Hepatocyte (in vitro differentiated cells): ENCODE measurements at places on chromosomes 13 and 19. TPM values are rescaled to one million over a fixed set of nuclear protein-coding genes. Genes with fewer than 3 reads are reported as not detected.

DNA sequence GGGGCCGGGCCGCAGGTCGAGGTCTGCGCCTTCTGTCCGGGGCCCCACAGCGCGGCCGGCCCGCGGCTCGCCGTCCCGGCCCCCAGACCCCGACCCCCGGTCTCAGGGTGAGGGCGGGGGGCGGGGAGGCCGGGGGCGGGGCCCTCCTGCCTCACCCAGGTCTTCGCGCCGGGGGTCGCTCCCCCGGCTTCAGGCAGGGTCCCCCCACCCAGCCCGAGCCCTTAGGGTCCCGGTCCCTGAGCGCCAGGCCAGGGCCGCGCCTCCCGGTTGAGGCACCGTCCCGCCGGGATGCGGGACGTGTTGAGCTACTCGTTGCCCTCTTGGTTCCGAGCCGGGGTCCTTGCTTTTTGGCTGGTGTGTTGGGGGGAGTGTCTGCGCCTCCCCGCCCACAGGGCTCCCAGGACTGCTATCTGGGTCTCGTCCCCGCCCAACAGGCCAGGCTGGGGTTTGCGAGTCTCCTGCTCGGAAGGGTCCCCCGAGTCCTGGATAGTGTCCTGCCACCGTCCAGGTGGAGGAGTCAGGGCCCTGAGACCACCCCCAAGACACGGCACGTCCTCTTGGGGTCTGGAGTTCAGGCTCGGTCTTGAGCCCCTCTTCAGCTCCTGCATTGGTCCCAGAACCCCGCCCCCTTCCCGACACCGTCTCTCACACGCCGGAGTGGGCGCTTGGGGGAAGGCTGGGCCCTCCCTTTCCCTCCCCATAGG is 452 bp downstream of the PIAS4 start:
- DNase-seq = peak; percentile 63

DNA sequence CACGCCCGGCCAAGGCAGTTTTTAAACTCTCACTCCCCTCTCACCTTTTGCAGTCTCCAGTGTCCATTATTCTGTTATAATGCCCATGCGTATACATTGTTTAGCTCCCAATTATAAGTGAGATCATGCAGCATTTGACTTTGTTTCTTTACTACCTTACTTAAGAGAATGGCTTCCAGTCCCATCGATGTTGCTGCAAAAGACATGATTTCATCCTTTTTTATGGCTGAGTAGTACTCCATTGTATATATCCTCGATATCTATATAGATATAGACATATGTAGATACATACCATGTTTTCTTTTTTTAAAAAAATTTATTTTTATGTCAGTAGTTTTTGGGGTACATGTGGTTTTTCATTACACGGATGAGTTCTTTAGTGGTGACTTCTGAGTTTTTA is 8.4 kb downstream of the OR7D2 start:
- no peak for DNase-seq

GRCh38 chr19:46265217-46265828 is 31.5 kb upstream of the HIF3A start:
- DNase-seq = peak; percentile 91

- DNase-seq = no peak
Observed at GRCh38 chr19:2132731-2133490, 18.5 kb downstream of the AP3D1 start.

DNA sequence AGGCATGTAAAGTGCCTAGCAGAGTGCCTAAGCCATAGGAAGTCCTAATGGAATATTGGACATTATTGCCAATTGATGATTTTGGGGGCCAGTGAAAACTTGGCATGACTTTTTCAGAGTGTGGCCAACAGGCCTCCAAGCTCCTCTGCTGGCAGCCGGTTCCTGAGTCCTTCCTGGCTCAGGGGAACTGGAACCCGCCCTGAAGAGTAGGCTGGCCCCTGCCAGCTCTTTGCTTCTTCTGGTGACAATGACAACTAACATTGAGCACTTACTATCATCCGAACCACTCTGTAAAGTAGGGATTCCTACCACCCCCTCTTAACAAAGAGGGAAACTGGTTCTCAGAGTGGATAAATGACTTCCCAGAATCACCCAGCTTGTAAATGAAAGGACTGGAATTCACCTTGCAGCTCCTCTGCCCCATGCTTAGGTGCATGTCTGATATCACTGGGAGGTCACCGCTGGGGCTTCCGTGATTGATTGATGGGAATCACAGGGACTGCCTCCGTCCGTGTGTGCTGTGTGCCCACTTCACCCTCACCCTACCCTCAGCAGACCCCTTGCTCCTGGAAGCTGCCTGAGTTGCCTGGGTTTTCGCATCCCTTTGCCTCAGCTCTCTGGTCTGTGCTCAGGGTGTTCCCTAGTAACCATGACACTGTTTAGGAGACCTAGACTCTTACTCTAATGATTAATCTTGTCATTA is 50.6 kb downstream of the TNFRSF19 start:
- no peak for DNase-seq

DNA sequence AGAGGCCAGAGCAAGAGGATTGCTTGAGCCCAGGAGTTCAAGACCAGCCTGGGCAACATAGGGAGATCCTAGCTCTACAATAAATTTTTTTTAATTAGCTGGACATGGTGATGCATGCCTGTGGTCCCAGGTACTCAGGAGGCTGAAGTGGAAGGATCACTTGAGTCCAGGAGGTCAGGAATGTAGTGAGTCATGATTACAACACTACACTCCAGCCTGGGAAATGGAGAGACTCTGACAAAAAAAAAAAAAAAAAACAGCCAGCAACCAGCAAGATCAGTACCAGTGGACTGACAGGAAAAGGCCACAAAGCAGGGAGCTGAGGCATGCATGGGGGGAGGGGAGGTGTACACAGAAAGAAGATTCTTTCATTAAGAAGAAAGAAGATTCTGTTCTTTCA is 52.7 kb upstream of the RFXAP start:
- DNase-seq = no peak

DNA sequence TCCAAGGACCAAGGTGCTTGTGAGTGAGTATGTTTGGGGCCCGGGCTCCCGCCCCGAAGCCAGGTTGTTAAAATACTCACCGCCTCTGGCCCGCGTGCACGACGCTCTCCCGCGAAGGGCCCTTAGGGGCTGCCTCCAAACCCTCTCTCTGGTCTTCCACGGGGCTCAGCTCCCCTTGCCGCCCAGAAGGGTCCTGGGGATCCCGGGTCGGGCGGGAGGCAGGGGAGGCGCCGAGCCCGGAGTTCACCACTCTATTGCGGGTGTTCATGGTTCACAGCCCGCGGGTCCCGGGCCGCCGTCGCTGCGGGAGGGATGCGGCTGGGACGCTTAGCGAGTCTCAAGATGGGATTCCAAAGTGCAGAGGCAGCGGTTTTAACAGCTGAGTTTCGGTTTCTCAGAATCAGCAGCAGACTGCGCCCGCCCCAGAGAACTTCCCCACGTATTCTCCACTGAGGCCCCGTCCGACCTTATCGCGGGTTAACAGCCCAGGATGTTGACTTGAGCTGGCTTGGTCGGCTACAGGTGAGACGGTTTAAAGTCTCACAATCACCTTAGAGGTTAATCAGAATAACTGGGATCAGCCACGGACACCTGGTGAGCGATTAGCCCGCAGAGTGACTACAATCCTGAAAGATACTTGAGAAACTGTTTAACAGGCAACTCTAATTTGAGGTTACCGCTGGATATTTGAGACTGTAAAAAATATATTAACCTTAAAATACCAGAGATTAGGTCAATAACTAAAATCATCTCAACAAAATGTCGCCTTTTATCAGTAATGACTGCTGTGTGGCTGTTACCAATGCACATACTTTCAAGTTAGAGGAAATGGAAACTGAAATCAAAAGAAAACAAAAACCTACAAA is at the start of gene EPSTI1:
Gene EPSTI1 (minus strand): TSS at position 344 of the 866 bp plus-strand sequence. CDS start 76 bp downstream, at position 268.
- DNase-seq = peak; percentile 85

DNA sequence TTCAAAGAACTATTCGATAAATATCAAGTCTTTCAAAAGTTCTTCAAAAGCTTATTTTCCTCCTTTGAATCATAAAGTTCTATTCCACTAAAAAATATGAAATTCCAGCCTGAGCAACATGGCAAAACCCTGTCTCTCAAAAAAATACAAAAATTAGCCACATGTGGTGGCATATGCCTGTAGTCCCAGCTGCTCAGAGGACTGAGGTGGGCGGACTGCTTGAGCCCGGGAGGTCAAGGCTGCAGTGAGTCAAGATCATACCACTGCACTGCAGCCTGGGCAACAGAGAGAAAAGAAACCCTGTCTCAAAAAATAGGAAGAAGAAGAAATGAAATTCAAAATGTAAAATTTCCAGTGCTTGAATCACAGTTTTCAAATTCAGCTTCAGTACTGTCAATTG is 24.6 kb downstream of the CAB39L start:
- no peak for DNase-seq

GRCh38 chr13:85997587-85997986 is 198.4 kb upstream of the SLITRK6 start:
- DNase-seq = no peak

DNA sequence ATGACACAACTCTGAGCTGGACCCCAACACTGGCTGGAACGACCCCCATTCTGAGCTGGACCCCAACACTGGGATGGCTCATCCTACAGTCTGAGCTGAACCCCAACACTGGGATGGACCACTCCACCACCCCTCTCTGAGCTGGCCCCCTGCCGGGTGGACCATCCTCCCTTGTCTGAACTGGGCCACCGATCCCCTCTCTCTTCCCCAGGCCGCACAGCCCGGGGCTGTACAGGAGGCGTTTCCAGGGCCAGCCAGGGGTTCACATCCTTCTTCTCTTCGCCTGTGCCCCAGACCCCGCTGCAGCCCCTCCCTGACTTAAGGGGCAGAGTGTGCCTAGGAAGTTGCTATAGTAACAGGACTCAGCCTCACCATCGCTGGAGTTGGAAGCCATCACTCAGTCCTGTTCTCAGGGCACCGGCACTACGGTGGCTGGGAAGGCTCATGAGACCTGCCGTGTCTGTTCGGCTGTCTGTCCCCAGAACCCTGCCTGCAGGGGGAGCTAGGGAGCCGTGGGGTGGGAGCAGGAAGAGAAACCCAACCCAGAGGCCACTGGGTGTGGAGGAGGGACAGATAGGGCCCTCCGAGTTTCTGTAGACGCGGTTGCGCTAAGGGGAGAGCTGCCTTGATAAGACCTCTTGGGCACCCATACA is 3.7 kb downstream of the PRKACA start:
- DNase-seq = peak; percentile 6

- DNase-seq = no peak
Observed at GRCh38 chr13:29081036-29081435, 260.9 kb downstream of the MTUS2 start.

- DNase-seq = peak; percentile 61
Observed at GRCh38 chr19:15101479-15102082, 5.6 kb upstream of the SYDE1 start.

DNA sequence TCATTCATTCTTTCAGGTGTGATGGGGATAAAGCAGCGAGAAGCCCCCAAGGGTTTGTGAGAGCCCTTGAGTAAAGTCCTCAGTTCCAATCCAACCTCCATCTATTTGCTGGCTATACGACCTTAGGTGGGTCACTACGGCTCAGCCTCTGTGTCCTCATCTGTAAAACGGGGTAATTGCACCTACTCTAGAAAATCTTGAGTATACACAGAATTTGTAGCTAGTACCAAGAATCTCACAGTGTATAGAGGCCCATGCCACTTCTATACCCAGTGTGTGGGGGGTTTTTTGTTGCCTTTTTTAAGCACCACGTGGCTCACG is 406 bp upstream of the DNMT1 start:
- DNase-seq = no peak

DNA sequence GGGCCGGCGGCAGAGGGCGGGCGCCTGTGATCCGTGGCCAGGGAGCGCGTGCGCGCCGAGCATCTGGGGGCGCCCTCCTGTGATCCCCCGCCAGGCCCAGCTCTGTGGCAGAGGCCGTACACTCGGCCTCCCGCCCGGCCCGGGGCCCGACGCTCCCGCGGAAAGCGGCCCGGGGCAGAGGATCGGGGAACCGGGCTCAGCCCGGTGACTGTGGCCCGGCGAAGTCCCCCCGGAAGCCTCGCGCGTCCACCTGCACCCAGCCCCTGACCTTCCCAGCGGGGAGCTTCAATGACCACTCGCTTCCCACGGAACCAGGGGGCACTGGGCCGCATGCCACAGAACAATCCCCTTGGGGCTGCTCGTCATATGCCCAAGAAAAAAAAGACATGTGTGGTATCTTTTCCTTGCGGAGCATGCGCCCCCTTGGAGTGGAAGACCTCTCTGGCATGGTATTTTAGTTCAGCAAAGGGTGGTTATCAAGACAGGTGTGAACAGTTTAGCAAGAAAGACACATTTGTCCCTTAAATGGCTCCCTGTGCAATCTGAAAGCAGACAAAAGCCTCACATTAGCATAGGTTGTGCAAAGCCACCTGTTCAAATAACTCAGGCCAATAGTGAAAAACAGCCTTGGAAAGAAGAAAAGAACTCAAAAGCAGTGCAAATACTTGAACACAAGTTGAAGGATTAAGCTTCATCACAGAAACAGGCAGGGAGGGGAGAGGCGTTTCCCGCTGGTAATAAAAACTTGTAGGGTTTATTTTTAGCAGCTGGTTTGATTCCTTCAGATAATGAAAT is 290.9 kb upstream of the SOX21 start:
- DNase-seq = peak; percentile 13

DNA sequence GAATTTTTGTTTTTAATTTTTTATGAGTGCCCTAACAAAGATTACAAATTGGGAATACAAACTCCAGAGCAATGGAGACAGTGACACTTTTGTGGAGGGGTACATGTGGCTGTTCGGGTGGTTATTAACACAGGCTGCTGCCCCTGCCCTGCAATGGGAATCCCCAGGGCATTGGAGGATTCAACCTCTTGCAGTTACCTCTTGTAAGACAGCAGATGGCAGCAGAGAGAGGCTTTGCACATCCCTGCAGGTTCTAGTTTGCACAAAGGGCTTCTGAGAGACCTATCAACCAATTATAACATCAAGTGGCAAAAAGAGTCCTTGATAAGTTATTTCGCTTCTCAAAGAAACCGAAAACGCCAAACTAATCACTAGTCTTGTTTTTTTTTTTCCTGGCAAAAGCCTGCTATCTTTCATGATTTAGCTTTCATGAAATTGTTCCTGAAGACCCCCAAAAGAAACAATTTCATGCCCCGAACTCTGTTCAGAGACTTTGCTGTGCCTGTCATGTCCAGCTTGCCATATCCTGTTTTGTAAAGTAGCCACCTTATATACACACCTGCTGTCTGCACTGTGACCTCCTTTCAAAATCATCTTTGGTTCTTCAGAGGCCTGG is 10.4 kb downstream of the GJB2 start:
- DNase-seq = peak; percentile 86

GRCh38 chr13:65679240-65679639 is 1550.9 kb downstream of the PCDH9 start:
- DNase-seq = no peak

The RXFP2 gene
- not detected in 2 replicates for polyA plus RNA-seq

The MEX3D gene
- polyA plus RNA-seq = 6.2 and 6.6 TPM in 2 replicates

The HRC gene
- polyA plus RNA-seq = 0.33 and 0.48 TPM in 2 replicates

The LAMP1 gene
- polyA plus RNA-seq = 230 and 233 TPM in 2 replicates

The CYSLTR2 gene
- 5.1 and 5.3 TPM in 2 replicates for polyA plus RNA-seq

The S1PR4 gene
- polyA plus RNA-seq = 0.16 TPM in 1 of 2 replicates, not detected in the other

The LENG8 gene
- polyA plus RNA-seq = 54.0 and 69.7 TPM in 2 replicates

The IGFL3 gene
- polyA plus RNA-seq = 4.7 and 5.5 TPM in 2 replicates
